ENCODE measurements at places on chromosomes 1 and 21.

- DNase-seq, result no peak
These were observed 59.5 kb downstream of the PIK3R3 start for GRCh38 chr1:46072975-46073374.

GRCh38 chr1:2598329-2598931 is 11.9 kb downstream of the PRXL2B start:
- DNase-seq, result no peak

- DNase-seq, result no peak
These were observed 71.6 kb upstream of the SOX13 start for GRCh38 chr1:204001166-204001901.

DNA sequence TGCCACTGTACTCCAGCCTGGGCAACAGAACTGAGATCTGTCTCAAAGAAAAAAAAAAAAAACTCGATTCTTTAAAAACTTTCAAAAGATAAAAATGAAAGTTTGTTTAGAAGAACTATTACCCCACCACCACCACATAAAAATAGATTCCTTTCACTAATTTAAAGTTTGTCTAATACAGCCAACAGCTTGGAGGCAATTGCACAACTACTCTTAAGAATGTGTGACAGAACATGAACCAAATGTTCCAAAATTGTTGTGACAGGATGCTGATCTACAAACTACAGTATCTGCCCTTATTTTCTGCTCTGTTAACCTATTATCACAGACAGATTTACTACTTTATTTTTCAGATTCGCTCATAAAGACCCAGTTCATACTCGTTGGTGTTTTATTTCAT is 5.5 kb upstream of the TGFBR3 start:
- DNase-seq, result no peak

DNA sequence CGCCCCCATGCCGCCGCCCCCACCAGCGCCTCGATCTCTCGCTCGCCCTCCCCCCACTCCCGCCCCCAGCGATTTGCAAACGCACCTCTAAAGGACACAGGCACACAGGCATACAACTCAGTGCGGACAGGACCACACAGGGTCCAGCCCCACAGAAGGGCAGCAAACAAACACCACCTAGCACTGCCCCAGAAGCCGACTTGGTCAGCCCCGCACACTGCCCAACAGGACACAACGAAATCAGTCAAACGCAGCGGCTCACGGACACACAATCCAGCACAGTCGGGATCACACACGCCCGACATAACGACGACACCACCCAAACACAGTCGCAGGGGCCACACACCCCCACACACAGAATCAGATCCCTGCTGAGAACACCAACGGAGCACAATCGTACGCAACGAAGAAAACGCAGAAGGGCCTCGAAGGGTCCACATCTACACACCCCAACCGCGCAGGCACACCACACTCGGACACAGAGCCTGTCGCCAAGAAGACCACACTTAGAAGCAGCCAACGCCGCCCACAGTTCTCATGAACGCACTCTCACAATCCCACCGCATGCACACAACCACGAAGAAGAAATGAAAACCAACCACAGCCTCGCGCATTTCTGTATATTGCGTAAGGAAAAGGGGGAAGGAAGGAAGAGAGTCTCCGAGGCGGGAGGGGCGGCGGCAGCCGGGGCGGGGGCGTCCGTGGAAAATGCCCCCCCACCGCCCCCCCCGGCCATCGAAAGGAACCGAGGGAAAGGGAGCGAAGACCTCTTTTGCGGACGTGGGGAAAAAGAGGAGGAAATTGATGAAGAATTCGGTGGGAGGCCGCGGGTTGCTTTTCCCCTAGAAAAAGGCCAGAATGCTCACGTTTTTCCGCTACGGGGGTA is 481 bp downstream of the TAL1 start:
- no peak for DNase-seq

- DNase-seq, result no peak
These were observed 5.7 kb downstream of the ZBTB40 start for GRCh38 chr1:22457345-22457744.

DNA sequence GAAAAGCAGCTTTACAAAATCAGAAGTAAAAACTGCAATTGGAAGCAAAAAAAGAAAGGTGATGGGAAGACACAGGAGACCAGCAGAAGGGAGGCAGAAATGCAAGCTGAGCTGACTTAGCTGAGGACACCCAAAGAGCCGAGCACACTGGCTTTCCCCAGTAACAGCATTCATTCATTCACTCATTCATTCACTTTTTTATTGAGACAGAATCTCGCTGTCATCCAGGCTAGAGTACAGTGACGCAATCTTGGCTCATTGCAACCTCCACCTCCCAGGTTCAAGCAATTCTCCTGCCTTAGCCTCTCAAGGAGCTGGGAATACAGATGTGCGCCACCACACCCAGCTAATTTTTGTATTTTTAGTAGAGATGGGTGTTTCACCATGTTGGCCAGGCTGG is 8.2 kb downstream of the ANGPTL7 start:
- DNase-seq, result no peak

DNA sequence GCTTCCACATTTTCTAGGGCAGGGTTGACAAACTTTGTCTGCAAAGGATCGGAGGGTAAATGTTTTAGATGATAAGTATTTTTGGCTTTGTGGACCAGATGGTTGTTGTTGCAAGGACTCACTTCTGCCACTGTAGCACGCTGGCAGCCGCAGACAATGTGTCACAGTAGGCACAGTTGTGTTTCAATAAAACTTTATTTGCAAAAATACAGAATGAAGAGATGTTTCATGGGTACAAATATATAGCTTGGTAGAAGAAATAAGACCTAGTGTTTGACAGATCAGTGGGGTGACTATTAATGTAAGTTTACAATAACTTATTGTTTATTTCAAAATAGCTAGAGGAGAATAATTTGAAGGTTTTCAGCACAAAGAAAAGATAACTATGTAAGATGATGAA is 127.8 kb downstream of the GRIK3 start:
- DNase-seq, result no peak

DNA sequence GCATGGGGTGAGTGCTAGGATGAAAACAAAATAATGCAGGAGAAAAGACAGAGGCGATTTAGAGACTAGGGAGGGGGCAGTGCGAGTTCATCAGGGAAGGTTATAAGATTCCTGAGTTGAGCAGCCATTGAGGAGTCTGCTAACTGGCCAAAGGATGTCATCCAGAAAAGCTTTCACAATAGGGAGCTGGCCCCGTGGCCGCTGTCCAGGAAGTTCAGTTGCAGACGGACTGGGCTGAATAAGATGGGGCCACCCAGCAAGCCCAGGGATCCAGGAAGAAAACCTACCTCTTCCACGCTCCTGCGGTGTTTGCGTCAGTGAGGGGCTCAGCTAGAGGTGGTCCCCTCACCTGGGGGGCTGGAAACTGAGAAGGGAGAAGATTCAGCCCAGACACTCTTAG is 4.0 kb upstream of the PKP1 start:
- DNase-seq, result no peak

DNA sequence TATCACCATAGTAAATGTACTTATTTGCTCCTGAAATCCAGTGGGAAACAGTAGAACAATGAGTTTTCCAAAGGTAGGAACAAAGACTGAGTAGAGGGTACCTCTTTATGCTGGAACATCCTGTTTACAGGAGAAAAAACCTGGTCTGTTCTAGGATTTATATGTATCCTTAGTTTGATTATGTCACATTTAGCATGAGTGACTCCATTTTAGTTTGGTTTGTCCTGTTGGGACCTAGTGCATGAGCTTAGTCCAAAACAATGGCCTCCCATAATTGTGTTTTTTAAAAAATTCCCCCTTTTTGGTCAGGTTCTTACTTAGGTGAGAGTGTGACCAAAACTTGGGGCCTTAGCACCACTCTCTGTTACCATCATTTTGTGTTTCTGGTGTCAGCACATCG is 3.5 kb upstream of the MRPL55 start:
- DNase-seq, result no peak

DNA sequence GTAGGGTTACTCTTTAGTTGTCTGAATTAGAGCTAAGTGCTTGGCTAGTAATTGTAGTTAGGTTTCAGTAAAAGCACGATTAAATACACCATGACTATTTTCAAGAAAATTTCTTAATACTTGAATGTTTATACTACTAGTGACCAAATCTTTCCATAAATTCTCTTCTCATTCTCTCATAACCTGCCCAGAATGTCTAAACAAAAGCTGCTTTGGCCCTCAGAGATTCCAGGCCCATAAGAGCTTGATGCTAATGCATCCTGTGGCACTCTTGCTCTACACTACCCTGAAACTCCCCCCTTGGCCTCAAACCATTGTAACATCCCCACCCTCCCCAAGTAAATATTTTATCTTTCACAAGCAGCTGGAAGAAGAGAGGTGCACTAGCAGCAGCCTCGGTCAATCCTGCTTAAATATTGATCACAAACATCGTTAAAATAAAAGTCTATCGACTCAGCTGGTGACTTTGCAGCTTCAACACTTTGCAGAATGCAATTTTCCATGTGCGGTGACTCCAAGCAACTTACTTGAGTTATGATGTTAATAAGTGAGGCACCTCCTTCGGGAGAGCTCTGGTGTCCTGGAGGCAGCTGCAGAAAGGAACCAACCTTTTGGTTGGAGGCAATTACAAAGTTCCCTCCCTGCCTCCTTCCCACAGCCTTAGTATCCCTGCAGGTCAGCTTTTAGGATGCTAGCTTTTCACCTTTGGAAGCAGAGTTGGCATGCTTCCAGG is 315.6 kb upstream of the PLXNA2 start:
- no peak for DNase-seq

DNA sequence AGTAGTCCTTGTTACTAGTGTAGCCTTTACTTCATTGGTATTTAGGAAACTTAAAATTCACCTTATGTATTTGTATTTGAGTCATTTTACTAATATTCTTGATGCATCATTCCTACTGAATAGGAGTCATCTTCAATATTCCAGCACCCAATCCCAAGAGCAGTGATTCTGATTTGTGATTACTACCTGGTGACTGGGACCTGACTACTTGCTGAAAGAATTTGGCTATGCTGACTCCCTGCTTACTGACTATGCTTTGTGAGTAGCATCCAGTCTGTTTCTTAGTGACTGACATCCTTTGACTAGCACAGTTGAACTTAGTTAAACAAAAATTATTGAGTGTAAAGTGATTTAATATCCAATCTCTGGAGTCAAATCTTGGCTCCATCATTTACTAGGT is 129.9 kb upstream of the NEGR1 start:
- no peak for DNase-seq

DNA sequence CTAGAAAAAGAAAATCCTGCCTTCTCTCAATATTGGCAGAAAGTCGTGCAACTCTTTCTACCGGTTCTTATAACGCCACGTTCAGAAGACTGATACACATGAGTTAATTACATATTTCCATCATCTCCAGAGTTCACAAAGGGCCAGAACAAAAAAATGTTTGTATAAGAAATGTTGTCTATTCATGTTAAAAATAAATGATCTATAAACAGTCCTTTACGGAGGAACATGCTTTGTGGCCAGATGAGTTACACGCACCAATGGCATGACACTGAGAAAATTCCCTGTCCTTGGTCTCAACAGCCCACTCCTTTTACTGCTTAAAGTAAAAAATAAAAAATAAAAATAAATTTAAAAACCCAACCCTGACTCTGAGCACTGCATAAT is 29.5 kb downstream of the C2CD2 start:
- DNase-seq, result no peak

DNA sequence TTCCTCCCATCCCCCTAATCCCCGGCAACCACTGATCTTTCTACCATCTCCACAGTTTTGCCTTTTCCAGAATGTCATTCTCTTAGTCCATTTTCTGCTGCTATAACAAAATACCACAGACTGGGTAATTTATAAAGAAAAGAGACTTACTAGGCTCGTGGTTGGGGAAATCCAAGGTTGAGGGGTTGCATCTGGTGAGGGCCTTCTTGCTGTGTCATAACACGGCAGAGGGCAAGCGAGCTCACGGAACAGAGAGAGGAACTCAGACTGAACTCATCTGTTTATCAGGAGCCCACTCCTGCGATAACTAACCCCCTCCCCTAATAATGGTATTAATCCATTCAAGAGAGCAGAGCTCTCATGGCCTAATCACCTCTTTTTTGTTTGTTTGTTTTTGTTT is 52.0 kb downstream of the RUNX3 start:
- DNase-seq, result no peak

DNA sequence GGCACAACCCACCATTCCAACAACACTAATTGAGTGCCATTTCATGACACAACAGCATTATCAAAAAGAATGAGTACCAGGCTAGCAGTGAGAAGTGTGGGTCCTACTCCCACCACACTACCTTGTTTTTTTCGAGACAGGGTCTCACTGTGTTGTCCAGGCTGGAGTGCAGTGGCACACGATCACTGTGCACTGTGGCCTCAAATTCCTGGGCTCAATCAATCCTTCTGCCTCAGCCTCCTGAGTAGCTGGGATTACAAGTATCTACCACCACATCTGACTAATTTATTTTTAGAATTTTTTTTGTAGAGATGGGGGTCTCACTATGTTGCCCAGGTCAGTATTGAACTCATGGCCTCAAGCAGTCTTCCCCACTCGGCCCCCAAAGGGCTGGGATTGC is 30.7 kb downstream of the CD247 start:
- no peak for DNase-seq

- no peak for DNase-seq
These were observed 30.2 kb downstream of the RAVER2 start for GRCh38 chr1:64775113-64775512.

DNA sequence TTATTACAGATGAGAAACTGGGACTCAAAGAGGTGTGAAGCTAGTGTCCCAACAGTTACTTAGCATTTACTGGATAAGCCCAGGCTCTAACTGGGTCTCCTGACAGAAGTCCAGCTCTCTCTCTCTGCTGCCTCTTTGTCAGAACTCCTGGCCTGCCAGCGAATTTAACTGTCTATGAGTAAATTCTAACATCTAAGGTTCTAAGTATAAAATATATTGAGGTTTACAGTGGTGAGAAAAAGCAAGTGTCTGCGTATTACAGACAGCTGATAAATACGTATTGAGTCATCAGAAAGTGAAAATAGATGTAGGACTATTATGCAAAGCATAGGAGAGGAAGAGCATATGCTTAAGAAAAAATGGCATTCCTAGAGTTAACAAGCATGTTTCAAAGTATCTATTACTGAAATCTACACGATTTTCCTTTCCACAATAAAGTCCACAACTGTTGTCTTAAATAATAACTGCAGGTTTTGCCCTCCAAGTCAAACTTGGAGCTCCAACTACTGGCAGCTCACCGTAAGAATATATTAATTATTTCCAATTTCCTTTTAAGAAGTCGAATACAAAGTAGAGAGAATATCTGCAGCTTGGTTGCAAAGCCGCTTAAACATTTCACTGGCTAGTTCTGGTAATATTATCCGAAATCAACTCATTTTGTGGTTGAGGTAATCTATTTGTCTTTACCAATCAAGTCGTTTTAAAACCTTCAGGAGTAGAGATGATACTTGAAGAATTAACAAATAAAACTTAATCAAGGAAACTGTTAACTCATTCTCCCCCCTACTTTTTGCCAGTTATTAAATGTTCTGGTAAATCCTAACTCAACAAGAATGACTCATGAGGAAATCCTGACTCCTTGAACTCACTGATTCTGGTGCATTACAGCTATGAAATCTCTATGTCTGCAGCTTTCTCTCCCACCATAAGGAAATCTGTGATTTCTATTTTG is 1.4 kb upstream of the RGS2 start:
- no peak for DNase-seq
